ENCODE measurements at places on chromosomes 11 and 22.

GRCh38 chr11:129544691-129545090 is 169.0 kb downstream of the BARX2 start:
- DNase-seq, result no peak

DNA sequence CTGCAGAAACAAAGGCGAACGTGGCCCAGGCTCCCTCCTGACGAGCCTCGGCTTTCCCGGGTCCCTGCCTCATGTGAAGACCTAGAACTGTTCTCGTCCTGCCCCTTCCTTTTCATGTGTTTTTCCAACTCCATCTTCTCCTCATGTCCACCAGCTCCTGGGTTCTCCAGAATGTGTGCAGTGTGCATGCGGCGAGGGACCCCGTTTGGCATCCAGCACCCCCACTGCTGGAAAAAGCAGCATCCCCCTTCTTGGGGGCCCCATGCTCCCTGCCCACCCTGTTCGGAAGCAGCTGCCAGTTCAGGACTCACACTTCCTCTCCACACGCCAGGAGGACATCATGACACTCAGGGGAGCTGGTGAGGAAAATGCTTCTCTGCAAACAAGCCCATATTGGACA is 313.5 kb downstream of the BRD1 start:
- no peak for DNase-seq

- DNase-seq, result peak; percentile 28
Observed at GRCh38 chr11:134654161-134654915, 242.3 kb upstream of the B3GAT1 start.

DNA sequence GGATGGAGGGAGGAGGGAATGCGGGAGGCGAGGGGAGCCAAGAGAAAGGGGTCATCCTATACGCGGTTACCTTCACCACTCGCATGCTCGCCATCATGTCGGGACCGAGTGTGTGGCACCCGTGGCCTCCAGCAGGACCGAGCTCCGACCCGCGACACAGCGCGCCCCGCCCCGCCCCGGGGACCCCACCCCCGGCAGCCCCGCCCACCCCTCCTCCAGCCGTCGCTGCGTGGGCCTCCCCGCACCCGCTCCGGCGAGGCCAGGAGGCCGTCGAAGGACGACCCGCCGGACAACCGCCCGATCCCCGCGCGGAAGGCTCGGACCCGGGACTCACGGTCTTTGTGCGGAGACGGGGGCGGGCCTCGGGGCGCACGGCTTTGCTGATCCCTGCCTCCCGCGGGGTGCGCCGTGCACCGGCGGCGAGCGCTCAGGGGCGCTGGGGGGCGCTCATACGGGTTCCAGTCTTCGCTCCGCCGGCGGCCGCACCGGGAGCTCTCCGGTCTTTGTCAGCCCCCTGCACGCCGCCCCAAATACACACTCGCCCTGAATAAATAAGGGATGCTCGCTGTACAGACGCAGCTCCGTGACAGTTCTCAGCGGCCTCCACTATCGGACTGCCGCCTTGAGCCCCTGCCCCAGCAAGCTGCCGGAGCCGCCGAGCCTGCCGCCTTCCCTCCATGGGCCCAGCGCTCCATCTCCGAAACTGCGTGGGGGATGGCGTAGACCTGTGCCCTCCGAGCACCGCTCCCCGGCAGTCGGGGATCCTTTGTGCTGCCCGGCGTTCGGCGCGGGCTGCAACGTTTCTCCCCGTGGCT is at the start of gene UBE2L6:
UBE2L6 (minus strand) TSS at position 158 of the 815 bp plus-strand sequence; CDS start at position 97, 61 bp downstream.
- DNase-seq, result peak; percentile 81

DNA sequence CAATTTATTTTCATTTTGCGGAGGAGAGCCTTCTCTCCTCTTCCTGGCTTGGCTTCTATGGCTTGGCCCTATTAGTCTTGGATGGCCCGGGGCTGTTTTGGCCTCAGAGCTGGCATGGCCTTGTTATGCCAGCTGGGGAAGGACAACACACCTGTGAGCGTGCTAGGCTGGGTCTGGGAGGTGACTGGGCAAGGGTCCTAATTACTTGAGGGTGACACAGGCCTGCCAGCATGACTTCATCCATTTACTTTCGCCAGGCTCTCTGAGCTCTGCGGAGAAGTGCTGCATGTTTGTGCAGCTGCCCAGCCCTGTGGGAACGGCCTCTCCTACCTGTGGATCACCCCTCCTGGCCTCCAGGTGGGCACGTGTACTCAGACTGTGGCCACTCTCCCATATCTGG is 153.6 kb downstream of the SNX19 start:
- DNase-seq, result no peak

- no peak for DNase-seq
Observed at GRCh38 chr11:107249054-107249453, 208.6 kb downstream of the CWF19L2 start.

DNA sequence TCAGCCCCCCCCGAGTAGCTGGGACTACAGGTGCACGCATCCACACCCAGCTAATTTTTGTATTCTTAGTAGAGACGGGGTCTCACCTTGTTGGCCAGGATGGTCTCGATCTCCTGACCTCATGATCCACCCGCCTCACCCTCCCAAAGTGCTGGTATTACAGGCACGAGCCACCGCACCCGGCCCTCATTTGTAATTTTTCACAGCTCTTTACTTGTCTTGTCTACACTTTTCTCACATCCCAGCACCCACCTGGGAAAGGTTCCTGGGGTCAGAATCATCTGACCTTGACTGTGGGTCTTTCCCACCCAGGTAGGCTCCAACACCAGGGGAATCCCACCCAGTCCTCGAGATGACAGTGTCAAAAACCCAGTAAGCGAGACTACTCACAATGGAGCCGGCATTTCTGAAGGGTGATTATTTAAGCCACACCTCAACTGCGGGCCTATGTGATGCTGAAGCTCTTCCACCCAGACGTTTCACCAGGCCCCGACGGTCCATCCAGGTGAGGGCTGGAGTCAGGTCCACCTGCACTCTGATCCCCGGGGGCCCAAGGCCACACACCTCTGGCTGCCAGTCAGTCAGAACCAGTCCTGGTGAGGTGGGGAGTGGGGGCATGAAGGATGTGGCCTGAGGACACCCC is 23.4 kb downstream of the CELSR1 start:
- DNase-seq, result no peak

DNA sequence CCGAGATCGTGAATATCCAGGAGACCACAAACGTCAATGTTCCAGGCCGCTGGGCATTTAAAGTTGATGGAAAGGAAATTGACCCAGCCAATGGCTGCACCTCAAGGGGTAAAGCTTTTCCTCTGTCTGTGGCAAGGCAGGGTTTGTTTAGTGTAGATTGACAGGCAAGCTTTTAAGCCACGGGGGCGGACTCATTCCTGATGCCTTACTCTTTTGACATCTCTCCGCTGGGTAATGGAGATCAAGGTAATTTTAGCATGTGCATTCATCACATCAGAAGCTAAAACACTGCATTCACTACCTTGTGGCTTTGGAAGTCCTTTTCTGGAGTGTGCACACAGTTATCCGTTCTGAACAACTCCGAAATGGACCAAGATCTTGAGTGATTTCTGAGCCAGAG is 12.6 kb downstream of the TECTA start:
- no peak for DNase-seq

DNA sequence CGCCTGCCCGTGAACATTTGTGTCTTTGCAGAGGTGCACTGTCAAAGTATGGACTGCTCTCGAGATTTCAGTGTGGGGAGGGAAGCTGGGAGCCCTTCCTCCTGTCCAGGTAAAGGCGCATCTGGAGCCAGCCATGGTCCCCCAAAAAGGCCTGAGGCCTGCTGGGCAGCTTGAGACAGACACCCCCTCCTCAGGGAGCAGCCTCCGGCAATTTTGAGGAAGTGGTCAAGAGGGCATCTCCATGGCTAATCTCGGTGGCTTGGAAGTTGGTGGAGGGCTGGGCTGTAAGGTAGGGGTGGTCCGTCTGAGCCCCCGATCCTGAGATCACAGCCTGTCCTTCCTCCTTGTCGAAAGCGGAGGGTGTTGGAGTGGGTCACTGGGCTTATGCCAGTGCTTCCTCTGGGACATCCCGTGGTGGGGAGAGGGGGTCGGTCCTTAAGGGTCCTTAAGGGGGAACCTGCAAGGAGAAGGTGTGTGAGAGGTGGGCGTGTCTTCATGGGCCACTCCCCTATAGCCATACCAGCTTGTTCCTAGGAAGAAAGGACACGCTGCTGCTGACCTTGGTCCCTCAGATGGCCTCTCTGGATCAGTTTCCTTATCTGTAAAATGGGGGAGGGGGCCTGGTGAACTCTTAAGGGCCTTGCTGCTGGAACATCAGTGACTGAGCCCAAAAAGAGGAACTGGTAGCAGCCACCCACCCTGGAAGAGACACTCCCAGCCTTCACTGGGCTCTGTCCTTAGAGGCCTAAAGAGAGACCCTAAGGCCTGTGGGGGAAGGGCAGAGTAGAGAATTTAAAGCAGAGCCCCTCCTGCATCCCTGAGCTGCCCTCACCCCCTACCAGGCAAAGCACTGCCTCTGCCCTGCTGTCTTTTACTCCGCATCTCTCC is 2.6 kb downstream of the KCNC1 start:
- DNase-seq, result no peak

GRCh38 chr11:72553706-72554105 is 119.4 kb upstream of the CLPB start:
- no peak for DNase-seq

DNA sequence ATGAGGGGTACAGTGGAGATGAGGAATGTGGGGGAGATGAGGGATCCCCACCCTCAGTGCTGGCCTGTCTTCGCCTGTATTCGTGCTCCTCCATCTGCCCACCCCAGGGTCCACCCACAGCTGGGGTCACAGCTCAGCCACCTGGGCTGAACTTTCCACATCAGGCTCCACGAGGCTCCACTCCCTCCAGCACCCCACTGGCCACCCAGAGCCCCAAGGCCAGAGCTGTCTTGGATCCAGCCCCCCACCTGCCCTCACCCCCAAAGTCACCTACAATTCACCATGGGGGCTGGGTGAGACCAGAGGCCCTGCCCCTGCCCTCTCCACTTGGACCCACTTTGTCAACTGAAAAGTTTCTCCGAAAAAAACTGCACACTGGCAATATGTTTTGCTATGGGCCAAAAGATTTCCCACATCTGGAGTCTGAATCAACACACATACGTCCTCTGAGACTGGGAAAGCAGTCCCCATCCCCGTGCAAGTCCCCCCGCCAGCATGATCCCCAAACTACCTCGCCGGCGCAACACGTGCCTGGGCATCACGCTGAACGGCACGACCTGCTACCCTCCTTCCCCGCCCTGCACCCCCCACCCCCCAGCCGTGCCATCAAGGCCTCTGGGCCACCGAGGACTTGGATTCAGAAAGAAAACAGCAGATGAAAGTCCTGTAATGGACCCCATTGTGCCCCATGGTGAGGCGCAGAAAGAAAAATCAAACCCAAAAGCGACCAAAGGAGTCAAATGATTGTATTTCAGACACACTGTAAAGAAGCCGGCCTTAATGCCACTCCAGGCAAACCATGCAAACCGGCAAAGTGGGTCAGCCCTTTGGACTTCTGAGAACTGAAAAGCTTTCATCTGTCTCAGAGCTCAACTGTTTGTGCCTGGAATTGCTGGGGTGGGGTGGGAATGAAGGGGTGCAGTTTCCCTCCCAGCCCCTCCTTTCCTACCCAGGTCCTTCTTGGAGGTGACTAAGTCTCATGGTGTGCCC is 16.5 kb upstream of the GAL start:
- peak; percentile 19 for DNase-seq

GRCh38 chr11:112792070-112792469 is 169.2 kb upstream of the NCAM1 start:
- DNase-seq, result no peak

- DNase-seq, result peak; percentile 33
Observed at GRCh38 chr11:14789879-14790484, 102.0 kb downstream of the CYP2R1 start.

DNA sequence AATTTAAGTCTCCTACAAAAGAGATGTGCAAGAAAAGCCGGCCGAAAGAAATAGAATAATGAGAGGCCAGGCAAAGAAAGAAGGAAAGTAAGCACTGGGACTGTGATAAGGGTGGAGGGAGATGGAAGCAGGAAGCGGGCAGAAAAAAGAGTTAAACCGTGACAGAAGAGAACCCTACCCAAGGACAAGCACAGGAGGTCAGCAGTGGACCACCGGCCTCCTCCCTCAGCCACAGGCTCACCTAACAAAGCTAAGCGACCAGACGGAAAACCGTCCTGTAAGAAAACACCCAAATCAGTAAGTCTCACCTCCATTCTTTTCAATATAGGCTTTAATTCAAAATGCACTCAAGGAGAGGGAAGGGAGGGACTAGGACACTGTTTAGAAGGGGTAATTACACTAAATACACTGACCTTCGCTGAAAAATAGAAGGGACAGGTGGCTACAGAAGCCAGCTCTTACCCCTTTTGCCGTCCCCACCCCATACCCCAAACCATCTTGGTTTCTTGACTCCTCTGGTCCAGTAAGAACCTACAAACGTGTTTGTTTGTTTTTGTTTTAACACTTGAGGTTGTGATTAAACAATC is 1.9 kb downstream of the FAM181B start:
- DNase-seq, result no peak

DNA sequence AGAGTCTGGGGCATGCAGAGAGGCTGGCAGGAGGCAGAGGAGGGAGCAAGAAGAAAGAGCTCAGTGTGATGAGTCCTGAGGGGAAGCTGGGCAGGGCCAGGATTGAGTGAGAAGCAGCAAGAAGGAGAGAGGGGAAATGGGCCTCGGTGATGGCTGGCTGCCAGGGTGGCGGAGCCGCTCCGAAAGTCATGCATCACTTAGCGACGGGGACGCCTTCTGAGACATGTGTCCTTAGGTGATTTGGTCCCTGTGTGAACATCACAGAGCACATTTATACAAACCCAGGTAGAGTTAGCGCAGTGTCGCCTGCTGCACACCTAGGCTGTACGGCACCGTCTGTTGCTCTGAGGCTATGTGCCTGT is 15.1 kb downstream of the TBC1D22A start:
- peak; percentile 72 for DNase-seq

GRCh38 chr11:65958774-65959420 is 2.6 kb upstream of the SART1 start:
- DNase-seq, result no peak

DNA sequence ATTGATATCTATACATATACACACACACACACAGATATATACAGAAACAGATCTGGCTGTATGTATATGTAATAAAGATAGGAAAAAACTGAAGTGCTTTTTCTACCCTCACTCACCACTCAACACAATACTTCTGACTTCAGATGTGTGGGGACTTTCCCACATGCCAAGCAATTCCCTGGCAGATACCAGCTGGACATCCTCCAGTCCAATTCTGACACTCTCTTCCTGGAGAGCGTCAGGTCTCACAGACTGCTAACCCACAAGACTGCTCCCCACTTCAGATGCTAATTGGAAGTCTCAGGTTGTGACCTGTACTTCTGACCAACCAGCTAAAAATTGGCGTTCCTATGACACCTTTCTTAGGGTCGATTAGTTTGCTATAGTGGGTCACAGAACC is 140.6 kb downstream of the ATG16L2 start:
- no peak for DNase-seq

- DNase-seq, result no peak
Observed at GRCh38 chr11:17611049-17611448, 64.0 kb downstream of the OTOG start.

- no peak for DNase-seq
Observed at GRCh38 chr11:65445604-65446445, 23.2 kb downstream of the NEAT1 start.

DNA sequence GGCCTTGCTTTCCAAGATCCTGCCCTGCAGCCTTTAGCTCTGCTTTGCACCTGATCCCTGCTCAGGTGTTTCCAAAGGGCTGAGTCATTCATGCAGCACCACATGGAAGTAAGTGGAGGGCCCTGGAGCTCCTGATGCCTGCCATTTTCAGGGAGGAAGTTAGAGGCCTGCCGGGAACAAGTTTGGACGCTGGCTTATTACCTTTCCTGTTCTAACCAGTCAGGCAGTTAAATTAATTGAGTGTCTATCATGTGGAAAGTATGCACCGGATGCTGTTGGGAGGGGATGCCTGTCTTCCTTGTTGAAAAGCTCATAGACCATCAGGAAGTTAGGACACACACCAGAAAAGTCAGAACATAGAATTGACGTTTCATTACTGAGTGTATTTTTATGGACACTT is 73.7 kb upstream of the PLET1 start:
- no peak for DNase-seq

- DNase-seq, result no peak
Observed at GRCh38 chr11:1479678-1480118, 6.9 kb downstream of the MOB2 start.

All from naive thymus-derived CD8-positive, alpha-beta T cell (primary cell).